Stimulated activated CD8-positive, alpha-beta memory T cell treated with anti-CD3 and anti-CD28 coated beads, Interleukin-15, amount 100 ng/mL, for 48 hours (primary cell): ENCODE measurements at places on chromosomes 1 and 21.
A peak's percentile ranks its signal among the peaks of the same experiment; 100 is the strongest.

- no peak for DNase-seq
These were observed 71.9 kb downstream of the NAV1 start for GRCh38 chr1:201610858-201611257.

- DNase-seq = no peak
These were observed 86.8 kb downstream of the LRRC8C start for GRCh38 chr1:89719502-89720306.

- no peak for DNase-seq
These were observed 8.9 kb upstream of the RHBDL2 start for GRCh38 chr1:38950553-38950952.

DNA sequence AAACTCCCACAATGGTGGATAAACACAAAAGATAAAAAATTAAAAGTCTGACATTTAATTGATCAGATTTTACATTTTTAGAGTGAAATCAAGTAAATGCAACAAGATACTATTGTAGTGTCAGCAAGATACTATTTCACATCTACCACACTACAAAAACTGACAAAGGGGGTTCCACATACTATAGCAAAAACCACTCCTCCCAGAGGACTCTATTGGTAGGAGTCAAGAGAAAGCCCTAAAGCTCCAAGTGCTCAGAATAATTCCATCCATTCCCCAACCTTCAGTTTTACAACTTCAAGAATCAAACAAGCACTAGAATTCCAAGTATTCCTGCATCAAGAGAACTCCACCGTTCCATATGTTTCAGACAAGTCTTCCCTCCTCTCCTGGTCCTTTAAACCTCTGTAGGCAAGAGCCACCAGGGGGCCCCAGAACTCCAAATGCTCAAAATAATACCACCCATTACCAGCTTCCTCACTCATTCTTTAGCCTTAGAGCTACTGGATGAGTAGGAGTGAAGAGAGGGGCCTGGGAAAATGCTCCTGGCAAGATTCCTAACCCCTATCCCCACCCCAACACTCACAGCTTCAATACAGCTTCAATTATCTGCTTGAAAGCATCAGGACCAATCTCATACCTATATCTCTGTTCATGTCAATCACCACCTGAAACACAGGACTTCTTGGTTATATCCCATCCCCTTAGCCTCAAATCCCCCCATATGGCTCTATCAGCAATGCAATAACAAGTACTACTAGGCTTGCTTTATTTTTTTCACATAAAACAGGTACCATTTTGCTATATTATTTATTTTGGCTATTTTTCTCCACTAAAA is 9.9 kb downstream of the TOR1AIP2 start:
- DNase-seq = no peak

GRCh38 chr1:95641386-95641785 is 407.4 kb downstream of the RWDD3 start:
- no peak for DNase-seq

DNA sequence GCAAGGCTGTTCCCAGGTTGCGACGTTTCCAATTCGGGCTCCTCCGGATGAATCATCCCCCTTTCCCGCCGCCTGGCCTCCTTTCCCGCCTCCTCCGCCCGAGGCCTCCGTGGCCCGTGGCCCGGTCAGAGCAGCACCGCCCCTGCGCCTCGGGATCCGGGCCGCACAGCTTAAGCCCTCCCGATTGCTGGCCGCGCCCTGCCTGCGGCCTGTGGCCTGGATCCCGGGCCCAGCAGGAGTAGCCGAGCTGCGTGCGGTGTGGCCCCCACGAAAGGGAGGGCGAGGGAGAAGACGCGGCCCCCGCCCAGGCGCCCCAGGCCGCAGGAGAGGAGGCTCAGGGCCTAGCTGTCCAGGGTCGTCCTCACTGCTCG is 1.0 kb downstream of the TMEM200B start:
- no peak for DNase-seq

GRCh38 chr21:45223236-45224185 is 64.2 kb downstream of the POFUT2 start:
- DNase-seq = no peak

DNA sequence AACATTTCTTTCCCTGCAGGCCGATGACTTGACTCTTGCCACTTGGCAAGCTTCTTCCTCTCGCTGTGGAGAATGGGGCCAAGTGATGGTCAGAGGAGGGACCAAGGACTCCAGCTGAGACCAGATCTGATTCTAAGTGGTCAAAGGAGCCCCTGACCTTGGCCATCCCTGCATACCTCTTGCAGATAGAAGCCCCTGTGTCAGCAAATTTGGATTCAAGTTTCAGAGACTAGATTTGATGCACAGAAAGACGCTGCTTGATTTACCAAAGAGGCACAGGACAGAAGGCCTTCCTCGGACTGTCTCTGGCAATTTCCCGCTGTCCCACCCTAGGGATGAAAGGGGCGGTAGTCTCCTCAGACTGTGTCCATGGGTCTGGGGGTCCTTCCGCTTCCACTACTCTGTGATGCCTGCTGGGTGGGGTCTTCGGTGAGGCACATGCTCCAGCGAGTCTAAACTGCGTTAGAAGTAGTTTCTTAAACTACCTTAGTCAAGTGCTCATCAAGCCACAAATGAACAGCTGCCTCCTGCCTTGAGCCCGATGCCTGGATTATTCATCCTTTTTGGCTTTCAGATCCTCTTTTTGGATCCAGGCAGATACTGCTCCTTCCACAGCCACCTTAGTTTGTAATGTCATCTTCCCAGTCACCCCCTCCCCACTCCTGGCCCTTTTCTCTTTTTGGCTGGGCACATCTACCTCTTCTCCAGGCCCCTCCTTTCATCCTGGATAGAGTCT is 31.8 kb upstream of the RBM15 start:
- no peak for DNase-seq

DNA sequence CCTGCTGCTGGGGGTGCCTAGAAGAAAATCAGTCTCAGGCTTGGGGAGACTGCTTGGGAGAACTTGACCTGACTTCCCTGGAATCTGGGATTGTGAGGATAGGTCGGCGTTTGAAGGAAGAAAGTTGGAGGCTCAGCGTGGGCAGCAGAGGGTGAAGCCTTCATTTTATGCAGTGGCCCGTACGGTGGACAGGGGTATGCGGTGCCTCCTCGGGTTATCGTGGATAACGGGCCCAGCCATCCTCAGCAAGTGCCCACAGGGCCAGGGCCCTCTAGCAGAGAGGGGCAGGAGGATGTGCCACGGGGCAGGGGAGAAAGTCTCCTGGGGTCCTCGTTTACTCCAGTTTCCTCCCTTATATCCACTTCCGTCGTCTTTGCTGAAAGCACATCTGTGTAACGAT is 34.0 kb downstream of the CHAF1B start:
- DNase-seq = no peak

DNA sequence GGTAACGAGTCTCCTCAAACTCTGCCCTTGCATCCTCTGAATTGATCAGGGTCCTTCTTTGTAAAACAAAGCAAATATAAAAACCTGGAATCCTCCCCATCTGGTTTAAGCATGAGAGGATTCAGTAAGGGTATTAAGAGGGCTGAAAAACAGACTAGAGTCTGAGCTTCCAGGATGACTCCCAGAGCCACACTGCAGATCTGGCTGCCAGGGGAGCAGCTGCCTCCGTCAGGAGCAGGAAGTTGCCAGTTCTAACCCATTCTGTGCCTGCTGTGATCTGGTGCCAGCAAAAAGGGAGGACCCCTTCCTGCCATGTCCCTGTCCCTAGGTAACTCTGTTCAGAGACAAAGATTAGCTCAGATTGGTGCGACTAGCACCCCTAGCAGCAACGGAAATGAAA is 27.5 kb downstream of the SERTAD4 start:
- DNase-seq = no peak

- no peak for DNase-seq
These were observed 1.9 kb downstream of the YBX1 start for GRCh38 chr1:42684139-42684538.

DNA sequence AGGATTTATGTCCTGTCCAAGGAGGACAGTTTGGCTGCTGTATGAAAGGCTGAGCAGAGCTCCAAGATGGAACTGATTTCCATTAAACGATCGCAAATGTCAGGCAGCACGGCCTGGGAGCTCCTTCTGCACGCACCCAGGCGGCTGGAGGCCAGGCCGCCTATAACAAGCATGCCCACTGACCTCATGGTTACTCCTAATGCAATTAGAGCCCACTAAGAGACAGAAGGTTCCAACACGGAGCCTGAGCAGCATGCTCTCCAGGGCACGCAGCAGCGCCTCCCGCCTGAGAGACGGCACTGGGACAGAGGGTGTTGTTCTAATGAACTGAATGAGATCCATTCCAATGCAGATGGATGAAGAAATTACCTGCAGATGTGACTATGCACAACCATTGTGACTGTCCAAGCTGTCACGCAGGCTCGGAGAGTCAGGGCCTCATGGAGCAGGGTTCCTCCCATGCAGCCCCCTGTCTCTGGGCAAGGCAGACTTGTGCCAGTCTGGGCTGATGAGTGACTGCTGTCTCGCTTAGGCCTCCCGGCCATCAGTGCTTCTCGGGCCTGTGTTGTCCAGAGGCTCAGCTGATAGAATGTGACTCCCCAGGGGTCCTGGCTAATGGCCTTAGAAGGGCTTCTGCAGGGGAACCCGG is 25.2 kb upstream of the CDCA8 start:
- DNase-seq = no peak

DNA sequence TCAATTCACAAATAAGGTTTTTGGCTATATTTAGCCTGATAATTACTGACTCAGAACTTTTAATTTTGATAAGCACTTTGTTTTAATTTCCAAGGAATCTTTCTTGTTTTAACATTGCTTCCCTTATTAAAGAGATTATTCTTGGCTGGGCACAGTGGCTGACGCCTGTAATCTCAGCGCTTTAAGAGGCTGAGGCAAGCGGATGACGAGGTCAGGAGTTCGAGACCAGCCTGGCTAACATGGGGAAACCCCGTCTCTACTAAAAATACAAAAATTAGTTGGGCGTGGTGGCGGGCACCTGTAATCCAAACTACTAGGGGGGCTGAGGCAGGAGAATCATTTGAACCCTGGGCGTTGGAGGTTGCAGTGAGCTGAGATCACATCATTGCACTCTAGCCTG is 13.8 kb downstream of the ALG14 start:
- no peak for DNase-seq

DNA sequence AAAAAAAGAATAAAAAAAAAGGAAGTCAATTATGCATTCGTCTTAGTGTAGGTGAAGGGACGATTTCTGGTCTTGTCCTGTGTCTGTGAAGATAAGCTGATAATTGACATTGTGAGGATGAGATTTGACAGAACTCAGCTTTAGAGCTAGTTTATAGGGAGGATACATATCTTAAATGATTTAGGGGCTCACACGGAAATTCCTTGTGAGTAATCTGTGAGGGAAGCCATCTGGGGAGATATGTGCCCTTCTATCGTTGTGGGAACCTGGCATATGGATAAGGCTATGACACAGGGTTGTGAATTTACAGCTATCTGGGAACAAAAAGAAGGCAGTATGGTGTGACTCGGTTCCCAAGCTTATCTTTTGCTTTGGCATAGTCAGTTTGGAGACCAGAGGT is 71.1 kb downstream of the RABGAP1L start:
- no peak for DNase-seq

DNA sequence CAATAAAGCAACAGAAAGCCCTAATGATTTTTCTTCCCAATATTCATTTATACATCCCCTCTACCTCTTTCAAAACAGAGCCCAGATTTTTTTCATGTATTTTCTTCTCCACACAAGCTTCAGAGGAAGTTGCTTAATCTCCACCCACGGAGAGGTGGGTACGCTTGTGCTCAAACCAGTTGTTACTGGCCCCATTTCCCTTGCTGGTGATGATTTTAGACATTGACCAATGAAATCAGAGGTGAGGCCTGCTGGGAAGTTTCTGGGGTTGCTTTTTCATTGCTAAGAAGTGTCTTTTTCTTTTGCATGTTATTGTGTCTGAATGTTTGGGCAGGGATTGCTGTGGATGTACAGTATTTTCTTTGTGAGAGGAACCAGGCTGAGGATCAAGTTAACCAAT is 448.1 kb upstream of the B3GALT2 start:
- no peak for DNase-seq

DNA sequence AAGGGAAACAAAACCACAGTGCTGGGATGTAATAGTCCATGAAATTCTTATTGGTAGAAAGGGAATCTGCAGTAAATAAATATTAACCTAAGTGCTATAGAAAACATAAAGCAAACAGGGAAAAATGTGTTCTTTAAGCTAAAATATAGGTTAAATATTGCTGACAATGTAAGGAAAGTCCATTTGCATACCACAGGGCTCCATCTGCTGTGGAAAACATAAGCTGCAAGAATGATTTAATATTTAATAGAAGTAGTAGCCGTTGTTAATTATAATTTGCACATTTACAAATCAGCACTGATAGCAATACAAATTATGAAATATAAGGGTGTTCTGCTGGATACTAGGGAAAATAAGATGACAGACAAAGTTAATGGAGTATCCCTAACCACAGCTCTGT is 444.9 kb upstream of the PKN2 start:
- no peak for DNase-seq

- DNase-seq = no peak
These were observed 20.9 kb downstream of the UQCRHL start for GRCh38 chr1:15786581-15786980.

DNA sequence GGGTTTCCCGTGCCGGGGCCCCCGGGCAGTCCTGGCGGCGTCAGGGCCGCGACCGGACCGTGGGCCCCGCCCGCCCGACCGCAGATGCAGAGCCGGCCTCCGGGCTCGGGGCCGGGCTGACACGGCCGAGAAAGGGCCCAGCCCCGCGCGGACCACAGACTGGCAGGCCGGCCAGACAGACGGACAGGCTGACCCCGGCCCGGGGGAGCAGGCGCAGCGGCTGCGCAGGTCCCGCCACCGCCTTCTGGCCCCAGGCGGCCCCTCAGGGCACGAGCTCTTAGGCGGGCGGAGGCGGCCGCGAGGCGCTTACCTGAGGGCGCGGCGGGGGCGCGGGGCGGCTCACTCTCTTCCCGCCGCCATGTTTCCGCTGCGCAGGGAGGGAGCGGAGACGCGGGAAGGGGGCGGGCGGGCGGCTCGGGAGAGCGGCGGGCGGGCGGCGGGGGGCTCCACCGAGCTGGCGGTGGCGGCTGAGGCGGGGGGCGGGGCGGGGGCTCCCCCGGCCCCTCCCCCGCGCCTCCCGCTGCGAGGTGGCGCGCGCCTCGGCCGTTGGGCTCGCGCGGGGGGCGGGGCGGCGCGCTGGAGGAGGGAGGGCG is at the start of gene SCMH1:
SCMH1 (minus strand) TSS at position 558 of the 593 bp plus-strand sequence. CDS start 56,173 bp downstream, outside the sequence.
- DNase-seq = peak; percentile 34

- no peak for DNase-seq
These were observed 29.0 kb downstream of the C1orf52 start for GRCh38 chr1:85230305-85230977.

GRCh38 chr1:204880906-204881305 is 10.2 kb downstream of the NFASC start:
- no peak for DNase-seq

- DNase-seq = no peak
These were observed 281.9 kb upstream of the ADAMTS5 start for GRCh38 chr21:27248814-27249213.

- no peak for DNase-seq
These were observed 22.1 kb downstream of the GRHL3 start for GRCh38 chr1:24341260-24341659.

- DNase-seq = no peak
These were observed 7.0 kb upstream of the PCP4L1 start for GRCh38 chr1:161251579-161251978.

GRCh38 chr1:200971955-200972711 is 51.4 kb downstream of the KIF21B start:
- peak; percentile 16 for DNase-seq
